ENCODE measurements at places on chromosomes 3 and 15.

DNA sequence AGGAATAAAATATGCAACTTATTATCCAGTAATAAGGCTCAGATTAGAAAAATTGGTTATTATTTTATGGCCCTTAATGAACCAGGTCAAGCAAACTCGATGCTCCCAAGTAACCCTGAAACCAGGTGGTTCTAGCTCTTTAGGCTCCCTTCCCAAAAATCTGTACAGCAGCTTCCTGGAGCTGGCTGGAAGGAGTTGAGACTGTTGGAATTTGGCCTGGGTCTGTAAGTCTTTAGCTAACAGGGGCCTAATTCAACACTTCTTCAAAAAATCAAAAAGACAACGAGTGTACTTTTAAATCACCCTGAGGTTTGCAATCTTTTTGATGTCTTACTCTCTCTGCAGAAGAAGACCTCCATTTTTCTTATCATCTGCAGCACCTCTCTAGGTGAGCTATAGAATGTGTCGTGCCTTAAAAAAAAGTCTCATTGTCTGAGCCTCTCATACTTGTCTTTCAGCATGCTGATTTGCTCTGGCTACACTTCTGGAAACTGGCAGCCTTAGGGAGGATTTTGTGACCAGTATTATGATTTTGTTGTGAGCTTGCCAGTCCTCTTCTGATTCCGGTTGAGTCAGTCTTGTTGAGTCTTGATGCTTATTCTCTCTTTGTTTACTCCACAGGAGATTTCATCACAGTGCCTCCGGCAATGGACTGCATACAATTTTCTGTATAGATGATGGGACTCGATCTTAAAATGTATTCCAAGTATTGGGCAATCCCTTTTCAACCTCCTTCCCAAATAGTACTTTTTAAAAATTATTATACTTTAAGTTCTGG, 235.0 kb upstream of the KBTBD8 start:
- DNase-seq = no peak

DNA sequence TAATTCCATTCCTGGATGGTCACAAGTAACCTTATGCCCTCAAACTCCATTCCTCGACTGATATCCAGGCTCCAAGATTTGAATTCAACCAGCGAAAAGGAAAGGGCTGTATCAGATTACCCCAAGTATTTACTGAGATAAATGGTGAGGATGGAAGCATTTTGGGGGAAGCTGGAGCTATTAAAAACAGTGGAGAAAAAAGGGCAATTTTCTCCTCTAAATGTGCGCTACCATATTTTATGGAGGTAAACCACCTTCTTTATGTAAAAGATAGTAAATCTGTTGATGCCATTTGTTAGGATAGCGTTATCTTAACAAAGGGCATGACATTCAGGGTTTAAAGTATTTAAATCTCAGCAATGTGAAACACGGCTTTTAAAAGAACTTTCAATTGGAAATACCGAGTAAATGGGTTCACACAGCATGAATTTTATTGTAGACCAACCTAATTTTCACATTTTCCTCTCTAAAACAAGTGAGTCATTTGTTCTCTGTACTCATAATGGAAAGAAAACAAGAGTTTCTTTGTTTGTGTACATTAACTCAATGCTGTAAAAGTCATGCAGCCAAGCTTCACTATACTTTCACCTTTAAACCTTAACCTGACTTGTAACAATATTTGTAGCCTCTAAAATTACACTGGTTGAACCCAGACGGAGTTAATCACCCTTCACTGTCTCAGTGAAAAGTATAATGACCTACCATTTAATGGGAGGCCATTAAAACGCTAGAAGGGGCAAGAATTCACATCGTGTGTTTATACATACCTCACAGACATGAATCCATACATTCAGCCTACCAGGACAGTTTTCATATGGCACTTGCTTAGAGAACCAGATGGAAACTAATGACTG, 773.4 kb downstream of the ROBO1 start:
- no peak for DNase-seq

GRCh38 chr3:14230729-14231128, 52.1 kb downstream of the LSM3 start:
- no peak for DNase-seq

DNA sequence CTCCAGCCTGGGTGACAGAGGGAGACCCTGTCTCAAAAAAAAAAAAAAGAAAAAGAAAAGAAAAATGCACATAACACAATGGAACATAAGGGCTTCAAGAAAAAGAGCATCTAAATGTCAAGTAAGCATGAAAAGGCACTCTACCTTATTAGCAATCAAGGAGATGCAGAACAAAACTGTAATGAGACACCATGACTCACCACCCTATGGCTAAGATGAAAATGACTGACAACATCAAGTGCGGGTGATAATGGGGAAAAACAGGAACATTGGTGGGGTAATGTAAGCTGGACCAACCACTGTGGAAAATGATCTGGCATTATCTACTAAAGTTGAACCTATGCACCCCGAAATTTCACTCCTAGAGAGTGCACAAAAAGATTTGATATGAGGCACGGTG, 19.6 kb upstream of the NSMCE3 start:
- no peak for DNase-seq

- peak; percentile 79 for DNase-seq
Observed at GRCh38 chr15:76575274-76575673, 238.7 kb downstream of the ISL2 start.

GRCh38 chr3:15659254-15659975, 57.9 kb downstream of the BTD start:
- DNase-seq = no peak

GRCh38 chr3:150216041-150216811, 191.9 kb upstream of the TSC22D2 start:
- no peak for DNase-seq

DNA sequence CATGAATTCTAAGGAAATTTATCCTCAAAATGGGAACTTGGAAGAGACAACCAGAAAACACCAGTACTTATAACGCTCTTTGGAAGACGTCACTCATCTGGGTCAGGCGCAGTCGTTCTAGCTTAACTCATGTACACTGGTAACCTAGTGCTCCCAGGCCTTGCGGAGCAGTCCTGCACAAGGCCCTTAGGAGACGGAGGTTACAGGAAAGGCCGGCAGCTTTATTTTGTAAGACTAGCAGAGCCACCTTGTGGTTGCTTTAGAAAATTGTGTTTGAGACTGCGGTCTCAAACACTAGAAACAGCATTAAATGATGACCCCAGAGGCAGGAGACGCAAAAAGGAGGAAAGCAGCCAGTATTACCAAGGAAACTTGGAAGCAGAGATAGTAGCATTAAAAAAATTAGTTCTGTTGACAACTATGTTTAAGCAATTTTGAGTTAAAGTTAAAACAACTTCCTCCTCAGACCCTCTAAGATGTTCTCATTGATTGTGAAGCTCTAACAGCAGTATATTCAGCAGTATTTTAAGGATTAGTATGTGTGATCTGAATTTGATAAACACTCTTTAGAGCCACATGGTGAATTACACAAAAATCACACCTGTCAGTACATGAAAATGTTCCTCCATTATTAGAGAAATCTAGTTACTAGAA, 141.9 kb upstream of the C2CD4B start:
- no peak for DNase-seq

DNA sequence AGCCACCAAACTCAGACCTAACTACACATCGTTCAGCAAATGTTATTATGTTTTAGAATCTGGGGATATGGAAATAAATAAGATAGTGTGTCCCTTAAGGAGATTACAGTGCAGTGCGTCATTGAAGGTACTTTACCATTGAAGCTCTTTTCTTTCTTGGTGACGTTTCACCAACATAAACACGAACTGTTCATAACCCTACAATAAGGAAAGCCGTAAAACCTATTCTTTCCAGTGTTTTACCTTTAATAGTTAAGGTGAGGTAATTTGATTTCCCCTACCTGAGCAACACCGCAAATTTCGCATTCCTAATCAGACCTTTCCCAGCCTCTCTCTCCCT, 826 bp downstream of the CCDC66 start:
- no peak for DNase-seq

Data from GM12878 (cell line).